ENCODE measurements at places on chromosomes 2 and 18.

GRCh38 chr2:17166506-17166905 is 351.7 kb downstream of the RAD51AP2 start:
- DNase-seq: no peak

DNA sequence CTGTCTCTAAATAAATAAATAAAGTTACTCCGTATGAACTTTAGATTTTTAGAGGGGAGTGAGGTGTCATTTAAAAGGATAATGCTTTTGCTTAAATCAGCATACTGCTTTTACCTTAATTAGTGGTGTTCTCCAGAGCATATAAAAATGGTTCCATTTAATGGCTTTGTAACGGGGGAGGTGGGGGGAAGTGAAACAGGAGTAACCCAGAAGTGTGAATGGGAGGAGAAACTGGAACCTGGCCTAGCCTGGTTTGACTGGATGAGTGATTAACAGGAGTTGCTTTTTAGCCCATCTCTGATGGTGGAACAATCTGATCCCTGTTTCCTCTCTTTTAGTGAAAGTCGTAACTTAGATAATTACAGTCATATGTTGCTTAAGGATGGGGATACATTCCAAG is 1.6 kb downstream of the CNDP2 start:
- DNase-seq: no peak

DNA sequence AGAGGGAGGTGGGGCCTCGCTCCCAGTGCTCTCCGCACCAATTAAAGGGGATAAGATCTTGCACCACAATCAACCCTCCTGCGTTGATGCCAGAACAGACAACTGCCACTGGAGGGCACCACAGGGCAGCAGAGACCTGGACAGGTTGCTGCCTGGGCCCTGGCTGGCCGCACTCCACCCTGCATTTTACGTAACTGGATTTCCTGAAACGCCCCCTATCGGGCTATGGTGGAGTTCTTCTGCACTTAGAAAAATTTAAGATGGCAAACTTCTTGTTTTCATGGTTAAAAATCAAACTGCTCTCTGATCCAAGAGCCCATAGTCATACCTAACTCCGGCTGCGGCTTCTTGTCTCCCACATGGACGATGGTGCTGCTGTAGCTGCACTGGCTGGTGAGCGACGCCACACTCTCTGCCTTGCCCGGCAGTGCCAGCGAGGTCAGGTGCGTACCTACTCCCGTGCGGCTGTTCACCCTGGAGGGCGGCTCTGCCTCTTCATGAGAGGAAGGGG is 16.8 kb upstream of the HES6 start:
- DNase-seq: peak; percentile 86

GRCh38 chr18:1559563-1559962 is 654.9 kb downstream of the ADCYAP1 start:
- no peak for DNase-seq

- DNase-seq: no peak
Observed at GRCh38 chr2:171227066-171227782, 66.5 kb upstream of the TLK1 start.

DNA sequence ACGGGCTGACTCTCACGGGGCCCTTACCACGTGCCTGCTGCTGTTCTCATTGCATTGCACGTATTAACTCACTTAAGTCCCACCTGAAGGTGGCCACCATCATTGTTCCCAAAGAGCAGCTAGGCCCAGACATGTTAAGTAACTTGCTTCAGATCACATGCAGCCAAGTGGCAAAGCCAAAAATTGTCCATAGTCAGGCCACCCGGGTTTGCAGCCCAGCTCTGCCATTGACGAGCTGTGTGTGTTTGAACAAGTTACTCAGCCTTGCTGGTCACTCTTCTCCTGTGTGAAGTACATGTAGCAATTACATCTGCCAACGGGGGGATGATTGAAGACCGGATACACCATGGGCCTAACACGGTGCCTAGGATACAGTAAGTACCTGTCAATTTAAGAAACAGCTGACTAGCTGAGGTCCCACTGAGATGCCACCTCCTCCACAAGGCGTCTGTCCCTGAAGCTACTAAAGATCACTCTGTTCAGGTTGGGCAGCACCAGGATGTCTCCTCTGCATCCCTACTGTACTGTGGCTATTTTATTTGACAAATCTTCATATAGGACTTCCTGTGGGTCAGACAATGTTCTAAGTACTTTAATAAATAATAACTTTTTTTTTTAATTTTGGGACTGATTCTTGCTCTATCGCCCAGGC is 154.2 kb upstream of the MYCN start:
- no peak for DNase-seq

DNA sequence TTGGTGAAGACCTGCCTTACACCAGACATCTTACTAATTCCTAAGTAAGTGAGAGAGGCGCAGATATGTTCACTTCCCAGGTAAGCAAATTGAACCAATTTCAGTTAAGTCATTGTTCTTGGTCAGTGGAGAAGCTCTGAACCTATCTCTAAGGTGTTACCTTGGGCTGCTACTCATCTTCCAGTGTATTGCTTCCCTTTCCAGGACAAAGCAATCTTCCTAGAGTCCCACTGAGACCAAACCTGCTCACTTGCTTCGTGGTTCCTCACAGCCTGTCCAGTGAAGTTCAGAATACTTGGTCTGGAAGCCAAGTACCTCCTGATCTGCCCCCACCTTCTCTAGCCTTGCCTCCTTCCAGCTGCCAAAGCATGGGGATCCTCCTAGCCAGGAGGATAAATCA is 22.5 kb upstream of the GBX2 start:
- DNase-seq: no peak

DNA sequence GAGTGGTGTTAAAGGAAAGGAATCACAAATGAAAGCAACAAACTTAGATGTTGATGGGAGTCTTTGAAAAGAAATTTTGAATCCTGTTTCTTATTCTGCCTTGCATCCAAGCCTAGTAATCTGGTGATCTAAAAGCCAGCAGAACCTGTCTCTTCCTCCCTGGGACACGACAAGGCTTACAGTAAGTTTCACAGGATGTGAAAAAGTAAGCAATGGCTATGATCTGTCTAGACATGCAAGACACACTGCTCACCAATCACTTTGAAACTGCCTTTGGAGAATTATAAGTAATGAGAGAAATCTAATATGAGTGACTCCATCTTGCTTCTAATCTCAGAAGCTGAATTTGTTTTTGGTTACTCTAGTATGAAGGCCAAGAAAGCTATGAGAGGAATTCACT is 103.7 kb downstream of the KCNH7 start:
- DNase-seq: no peak

GRCh38 chr2:45533771-45534170 is 77.3 kb downstream of the SRBD1 start:
- DNase-seq: no peak

GRCh38 chr2:236689393-236689700 is 119.7 kb downstream of the ACKR3 start:
- DNase-seq: no peak

DNA sequence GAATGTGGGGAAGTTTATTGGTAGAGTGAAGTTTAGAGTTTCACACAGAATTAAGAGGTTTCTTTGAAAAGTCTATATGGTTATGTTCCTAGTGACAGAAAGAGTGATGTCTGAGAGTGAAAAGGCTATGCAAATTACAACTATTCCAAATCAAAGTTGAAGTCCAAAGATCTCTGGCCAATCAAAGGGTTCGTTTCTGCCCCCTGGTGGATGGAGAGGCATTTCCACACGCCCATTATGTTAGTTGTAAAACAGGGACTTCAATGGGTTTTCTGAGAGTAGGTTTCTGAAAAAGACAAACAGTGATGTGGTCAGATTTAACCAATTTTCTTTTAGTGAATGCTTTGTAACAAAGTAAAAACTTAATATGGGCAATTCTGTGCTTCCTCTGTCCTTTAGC is 441.5 kb upstream of the POU3F3 start:
- DNase-seq: peak; percentile 33

GRCh38 chr2:95329891-95330793 is 33.0 kb downstream of the KCNIP3 start:
- no peak for DNase-seq

DNA sequence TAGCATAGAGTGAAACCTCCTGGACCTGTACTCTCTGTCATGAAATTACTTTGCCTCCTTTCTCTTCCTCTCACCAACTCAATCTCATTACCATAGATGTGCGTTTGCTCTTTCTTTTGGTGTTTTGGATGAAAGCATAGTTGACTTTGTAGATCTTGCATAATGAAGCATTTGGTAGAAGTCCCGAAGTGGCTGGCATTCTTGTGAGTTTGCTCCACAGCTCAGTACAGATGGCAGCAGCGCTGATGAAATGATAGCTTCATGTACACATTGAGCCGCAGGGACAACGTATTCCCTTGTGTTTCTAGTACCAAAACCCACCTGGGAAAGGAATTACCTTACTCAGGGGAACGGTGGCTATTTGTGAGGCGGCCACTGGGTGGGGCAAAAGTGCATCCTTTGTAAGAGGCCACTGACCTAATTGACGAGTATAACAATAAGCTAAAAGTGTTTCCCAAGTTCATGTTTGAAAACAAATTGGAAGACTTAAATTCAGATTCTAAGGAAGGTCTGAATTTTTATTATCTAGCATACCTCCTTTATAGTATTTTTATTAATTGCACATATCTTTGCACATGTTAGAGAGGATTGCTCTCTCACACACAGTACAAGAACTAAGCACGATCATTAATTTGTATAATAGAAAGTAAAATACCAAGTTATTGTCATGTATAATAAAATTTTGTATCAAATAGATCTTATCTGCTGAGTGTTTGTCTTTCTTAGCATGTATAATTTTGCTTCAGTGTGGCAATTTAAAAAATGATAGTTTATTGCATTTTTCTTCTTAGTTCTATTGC is 25.4 kb upstream of the CDH7 start:
- DNase-seq: no peak

DNA sequence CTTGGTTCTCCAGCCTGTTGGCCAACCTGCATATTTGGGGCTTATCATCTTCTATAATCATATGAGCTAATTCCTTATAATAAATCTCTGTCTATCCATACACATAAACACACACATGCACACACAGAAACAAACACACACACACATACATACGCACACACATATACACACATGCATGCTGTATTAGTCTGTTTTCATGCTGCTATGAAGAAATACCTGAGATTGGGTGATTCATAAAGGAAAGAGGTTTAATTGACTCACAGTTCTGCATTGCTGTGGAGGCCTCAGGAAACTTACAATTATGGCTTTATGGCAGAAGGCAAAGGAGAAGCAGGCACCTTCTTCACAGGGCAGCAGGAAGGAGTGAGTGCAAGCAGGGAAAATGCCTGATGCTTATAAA is 707.4 kb upstream of the CDH2 start:
- no peak for DNase-seq

DNA sequence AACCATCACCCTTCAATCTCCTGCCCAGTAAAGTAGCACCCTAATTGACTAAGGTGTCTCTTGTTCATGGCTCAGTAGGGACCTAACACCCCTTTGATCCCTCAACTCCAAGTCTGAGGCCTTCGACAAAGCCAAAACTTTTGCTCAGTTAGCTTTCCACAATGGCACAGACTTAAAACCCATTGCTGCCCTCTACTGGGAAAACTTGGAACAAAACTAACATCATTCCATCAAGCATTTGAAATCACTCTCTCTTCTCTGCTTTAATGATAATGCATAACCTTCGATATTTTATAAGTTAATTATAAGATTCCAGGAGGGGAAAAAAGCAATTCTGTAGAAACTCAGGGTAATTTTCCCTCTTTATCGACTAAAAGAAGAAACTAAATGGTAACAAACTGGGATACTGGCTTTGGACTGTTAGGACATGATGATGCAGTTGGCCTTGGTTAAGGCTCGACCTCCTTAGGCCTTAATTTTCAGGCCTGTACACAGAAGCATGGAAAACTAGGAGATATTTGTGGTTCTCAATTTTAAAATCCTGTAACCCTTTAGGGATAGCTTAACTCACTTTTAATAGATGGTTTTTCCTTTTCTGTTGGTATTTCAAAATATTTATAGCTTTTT is 127.8 kb downstream of the STK39 start:
- no peak for DNase-seq

DNA sequence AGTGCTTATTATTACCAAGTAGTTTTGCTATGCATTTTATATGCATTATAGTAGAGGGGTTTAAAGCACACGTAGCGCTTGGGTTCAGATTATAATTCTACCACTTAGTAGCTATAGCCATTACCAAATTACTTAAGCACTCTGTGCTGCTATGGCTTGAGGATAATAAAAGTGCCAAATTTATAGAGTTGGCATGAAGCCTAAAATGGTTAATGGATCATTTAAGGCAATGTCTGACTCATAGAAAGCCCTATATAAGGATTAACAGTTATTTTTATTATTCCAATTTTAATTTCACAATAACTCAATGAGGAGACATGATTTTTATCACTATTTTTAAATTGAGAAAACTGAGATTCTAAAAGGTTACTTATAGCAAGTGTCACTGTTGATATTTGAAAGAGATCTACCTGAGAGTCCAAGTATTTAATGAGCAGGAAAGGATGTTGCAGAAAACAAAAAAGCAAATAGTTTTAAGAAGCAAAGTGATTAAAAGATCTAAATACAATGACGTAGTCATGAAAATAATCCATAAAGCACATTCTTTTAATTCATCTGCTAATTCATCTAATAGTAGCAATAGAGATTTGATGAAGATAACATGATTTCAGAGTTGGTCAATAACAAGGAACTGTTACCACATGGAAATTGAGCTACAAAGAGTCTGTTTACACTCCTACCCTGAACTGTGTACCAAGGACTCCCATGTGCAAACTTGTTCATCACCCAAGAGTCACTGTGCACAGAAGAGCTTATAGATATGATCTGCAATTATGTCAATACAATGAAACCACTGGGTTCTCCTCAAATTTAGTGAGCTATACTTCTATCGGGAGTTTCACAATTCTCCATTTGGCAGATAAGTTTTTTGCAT is 78.8 kb upstream of the DTNA start:
- no peak for DNase-seq

Measured in activated naive CD4-positive, alpha-beta T cell treated with anti-CD3 and anti-CD28 coated beads, Interleukin-2, amount 10 ng/mL, durations not matched to agents 7 days and 5 days (primary cell).